CD4-positive, alpha-beta T cell treated with Interleukin-2 at 100 ng/mL for 4 hours (primary cell): ENCODE measurements at places on chromosomes 4 and X.

GRCh38 chr4:14070289-14070880 is 442.9 kb upstream of the BOD1L1 start:
- no peak for DNase-seq

DNA sequence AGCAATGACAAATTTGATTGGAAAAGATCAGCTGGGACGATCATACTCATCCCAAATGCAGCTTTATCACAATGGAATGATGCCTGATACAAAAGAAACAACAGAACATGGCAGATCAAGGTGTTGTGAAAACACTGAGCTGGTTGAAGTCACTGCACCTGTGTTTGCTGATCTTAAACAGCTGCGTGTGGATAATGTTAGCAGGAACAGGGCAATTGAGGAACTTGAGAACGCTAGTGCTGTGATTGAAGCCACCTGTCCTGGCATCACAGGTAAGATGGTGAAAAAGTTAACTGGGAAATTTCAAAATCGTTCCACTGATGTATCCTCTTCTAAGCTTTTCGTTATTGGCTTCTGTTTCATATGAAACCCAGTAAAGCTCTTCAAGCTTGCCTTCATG is 27.4 kb upstream of the SOD3 start:
- DNase-seq: no peak

DNA sequence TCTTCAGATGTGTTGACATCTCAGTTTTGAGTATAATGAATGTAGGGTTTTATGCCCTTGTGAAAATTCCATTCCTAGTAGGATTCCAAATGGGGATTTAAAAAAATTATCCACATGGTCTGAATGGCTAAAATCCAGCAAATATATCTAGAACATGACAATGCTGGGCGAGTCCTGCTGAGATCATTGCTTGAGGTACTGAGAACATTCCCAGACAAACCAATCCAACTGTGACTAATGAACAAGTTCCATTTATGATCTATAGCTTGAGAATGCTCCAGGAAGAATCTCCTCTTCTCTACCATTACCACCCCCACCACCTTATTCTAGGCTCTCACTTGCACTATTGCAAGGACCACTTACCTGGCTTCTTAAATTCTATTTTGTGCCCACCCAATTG is 77.2 kb upstream of the IL1RAPL2 start:
- DNase-seq: no peak

- DNase-seq: no peak
Observed at GRCh38 chr4:184885602-184886001, 59.8 kb upstream of the ACSL1 start.

DNA sequence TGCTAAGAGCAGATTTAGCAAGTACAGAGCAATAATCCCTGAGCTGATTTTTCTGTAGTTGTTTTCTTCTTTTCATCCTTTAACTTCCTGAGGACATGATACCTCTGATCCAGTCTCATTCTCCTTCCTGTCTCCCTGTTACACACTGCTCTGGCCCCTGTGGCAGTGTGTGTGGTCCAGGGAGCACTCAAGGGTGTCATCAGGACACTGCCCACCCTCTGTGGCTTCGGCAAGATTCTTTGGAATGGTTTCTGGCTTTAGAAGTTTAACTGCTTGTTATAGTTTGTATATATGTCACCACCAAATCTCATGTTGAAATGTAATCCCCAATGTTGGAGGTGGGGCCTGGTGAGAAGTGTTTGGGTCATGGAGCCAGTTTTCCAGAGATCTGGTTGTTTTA is 637.3 kb downstream of the BCOR start:
- DNase-seq: no peak

DNA sequence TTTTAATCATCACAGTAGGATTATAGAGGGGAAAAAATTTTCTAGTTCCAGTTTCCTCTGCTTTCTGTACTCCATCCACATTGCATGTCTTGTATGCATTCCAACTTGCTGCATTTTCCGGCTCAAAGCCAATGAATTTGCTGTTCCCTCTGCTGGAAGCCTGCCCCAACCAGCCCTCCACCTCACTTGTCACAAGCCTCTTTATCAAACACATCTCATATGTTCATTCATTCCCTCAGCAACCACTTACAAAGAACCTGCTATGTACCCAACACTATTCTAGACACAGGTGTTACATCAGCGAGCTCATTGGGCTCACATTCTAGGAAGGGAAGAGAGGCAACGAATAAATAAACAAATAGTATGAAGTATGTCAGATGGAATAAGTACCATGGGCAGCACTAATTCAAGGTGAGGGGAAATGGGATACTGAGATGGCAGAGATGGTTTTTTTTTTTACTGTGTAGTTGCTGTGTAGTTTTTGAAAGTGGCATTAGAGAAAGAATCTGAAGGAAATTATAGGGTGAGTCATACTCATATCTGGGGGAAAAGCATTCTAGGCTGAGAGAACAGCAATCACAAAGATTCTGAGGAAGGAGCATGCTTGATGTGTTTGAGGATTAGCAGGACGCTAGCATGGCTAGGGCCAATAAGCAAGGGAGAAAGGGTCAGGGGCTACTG is 332.5 kb downstream of the PDGFC start:
- DNase-seq: no peak
